Activated T-helper 17 cell treated with anti-CD3 and anti-CD28 coated beads, Interleukin-2, amount 50 U/mL, for 72 hours (primary cell): ENCODE measurements at places on chromosomes 4 and X. TPM values are rescaled to one million over a fixed set of nuclear protein-coding genes. Genes with fewer than 3 reads are reported as not detected.

Gene TCEAL9
- 0.73 TPM for total RNA-seq

Gene TAF1
- total RNA-seq = 31.9 TPM

Gene VGLL1
- total RNA-seq = not detected

Gene NPY5R
- not detected for total RNA-seq

Gene GNRHR
- not detected for total RNA-seq

GRCh38 chr4:83009529-83009928 is 1.1 kb downstream of the LIN54 start:
- no peak for ATAC-seq

- no peak for ATAC-seq
Measured at GRCh38 chr4:184205243-184205642, 12.4 kb downstream of the ENPP6 start.

- ATAC-seq = no peak
Measured at GRCh38 chr4:12041828-12042227, 613.1 kb upstream of the HS3ST1 start.

GRCh38 chr4:2482192-2482591 is 13.3 kb downstream of the RNF4 start:
- ATAC-seq = no peak

DNA sequence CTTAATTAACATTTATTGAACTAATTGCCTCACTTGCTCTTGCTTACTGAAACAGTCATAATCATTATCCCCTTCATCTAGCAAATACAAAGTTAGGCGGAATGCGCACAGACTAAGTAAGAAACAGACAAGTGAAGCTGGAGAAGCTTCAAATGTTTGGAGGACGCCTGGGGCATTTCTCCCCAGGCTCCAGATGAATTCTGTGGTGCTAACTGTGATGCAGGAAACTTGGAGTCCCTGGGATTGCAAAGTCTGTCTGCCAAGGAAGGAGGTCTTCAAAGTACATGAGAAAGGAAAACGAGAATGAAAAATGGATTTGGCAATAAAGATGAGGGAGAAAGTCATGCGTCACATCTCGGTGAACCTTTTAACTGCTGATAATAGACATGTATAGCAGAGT is 23.6 kb upstream of the MFAP3L start:
- ATAC-seq = no peak

DNA sequence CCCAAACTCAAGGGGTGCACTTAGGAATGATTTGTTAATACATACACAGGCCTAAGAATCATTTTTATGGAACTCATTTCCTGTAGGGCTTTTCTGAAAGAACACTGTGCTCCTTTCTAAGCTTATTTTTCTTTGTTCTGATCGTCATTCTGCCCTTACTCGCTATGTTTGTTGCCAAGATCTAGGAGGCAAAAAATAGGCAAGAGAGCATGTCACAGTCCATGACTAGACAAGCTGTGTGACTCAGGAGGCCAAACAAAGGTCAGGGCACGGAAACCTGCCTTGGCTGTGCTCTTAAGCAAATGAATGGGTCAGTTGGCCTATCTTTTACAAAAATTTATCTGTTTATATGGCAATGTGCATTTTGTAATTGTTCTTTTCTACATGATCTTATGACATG is 42.5 kb upstream of the C1GALT1C1 start:
- ATAC-seq = no peak
